ENCODE measurements at places on chromosomes 3 and 15.

GRCh38 chr15:67101911-67102598 is 36.7 kb downstream of the SMAD3 start:
- DNase-seq, result no peak

DNA sequence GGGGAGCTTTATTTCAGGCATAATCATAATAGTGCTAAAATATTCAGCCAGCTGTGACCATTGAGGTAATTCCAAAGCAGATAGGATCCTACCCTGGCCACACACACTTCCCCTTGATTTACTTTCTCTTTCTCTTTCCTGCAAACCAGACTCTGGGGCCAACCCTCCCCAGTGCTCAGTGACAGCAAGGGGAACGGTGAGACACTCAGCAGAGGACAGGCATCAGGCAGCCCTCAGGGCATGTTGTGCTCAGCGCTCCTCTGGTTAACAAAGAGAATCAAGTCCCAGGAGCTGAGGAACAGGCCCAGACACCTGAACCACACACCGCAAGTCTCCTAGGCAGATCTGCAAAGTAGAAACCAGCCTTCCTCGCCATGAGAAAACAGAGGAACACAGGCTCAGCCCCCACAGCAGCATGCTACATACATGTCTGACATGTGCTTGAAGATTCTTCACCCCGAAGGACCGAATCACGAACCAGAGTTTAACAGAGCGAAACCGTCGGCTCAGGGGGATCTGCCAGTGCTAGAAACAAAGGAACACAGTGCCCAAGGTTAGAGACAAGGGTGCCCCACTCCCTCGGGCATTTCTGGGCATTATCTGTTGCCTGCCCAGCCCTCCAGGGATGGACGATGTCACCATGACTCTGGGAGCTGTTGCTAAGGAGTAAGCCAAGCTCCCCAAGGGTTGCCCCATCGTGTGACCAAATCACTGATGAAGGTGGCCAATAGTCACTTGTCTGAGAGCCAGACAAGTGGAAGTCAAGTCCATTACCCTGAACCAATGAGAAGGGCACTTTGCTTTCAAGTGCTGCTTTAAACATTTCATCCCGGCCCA is 17.5 kb downstream of the HDC start:
- DNase-seq, result no peak

- no peak for DNase-seq
Observed at GRCh38 chr3:123126653-123127052, 59.8 kb downstream of the PDIA5 start.

DNA sequence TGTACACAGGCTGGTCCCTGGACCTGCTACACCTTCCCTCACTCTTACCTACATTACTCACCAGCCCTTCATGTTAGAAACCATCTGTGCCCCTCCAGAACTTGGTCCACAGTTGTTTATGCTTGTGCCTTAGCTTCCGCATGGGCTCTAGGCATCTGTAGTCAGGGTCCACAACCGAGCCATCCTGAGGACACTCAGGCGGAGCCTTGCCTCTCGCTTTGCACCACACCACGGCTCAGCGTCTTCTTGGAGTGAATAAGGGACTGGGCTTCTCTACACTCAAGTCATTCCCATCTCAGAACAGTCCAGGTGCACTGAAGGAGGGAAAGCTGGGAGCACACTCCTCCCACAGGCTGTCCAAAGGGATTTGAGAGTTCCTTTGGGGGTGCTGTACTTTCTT is 97.8 kb downstream of the HMG20A start:
- DNase-seq, result no peak

- no peak for DNase-seq
Observed at GRCh38 chr15:75900577-75900976, 3.1 kb upstream of the FBXO22 start.

GRCh38 chr3:175179055-175179454 is 319.9 kb downstream of the NAALADL2 start:
- DNase-seq, result no peak

- DNase-seq, result no peak
Observed at GRCh38 chr3:53570709-53571108, 76.3 kb downstream of the CACNA1D start.

Data from stimulated activated CD8-positive, alpha-beta memory T cell treated with anti-CD3 and anti-CD28 coated beads, Interleukin-7, amount 100 ng/mL, for 48 hours (primary cell).